ENCODE measurements at places on chromosomes 11 and 22.

- DNase-seq = no peak
Observed at GRCh38 chr11:61880454-61880853, 10.9 kb downstream of the FADS3 start.

DNA sequence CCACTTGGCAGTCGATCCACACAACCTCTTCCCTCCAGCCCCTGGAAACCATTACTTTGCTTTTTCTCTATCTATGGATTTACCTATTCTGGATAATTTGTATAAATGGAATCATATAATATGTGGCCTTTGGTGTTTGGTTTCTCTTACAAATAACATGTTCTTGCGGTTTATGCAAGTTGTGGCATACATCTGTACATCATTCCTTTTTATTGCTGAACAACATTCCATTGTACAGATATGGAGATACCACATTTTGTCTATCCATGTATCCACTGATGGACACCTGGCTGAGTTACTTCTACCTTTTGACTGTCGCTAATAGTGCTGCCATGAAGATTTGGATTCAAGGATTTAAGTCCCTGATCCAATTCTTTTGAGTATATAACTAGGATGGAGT, 25.1 kb downstream of the SMCO4 start:
- no peak for DNase-seq

GRCh38 chr11:129167315-129167714, 24.8 kb downstream of the ARHGAP32 start:
- DNase-seq = no peak

GRCh38 chr11:73252577-73253191, 19.5 kb upstream of the P2RY6 start:
- DNase-seq = no peak

DNA sequence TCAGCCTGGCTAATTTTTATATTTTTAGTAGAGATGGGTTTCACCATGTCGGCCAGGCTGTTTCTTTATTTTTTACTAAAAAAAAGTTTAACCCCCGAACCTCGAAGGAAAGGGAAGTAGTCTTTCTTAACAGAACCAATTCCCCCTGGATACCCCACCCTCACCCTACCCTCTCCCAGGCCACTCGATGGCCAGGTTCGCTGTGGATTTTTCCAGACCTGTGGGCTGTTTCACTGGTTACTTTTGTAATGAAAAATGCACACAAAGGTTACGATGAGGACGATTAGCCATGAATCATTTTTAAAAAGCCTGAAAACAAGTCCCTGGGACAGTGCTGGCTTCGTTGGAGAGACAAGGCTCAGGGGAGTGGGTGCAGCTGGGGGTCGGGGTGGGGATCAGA, 2.5 kb downstream of the TSPO start:
- DNase-seq = no peak

DNA sequence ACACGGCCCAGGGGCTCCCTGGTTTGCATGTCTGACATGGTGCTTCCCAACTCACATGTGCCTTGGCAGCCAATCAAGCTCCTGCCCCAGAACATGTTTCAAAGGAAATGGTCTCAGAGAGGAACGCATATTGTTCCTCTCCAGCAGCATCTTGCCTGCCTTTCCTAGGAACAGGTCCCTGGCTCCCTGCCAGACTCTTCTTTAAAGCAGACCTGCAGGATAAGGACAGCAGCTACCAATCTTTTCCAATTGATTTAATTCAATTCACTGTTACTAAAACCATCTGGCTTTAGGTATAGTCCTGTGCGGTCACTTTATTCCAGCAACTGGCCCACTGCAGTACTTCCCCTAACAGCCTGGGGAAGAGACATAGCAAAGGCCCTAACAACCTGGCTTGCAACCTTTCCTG, 79.9 kb downstream of the AMBRA1 start:
- DNase-seq = peak; percentile 32

DNA sequence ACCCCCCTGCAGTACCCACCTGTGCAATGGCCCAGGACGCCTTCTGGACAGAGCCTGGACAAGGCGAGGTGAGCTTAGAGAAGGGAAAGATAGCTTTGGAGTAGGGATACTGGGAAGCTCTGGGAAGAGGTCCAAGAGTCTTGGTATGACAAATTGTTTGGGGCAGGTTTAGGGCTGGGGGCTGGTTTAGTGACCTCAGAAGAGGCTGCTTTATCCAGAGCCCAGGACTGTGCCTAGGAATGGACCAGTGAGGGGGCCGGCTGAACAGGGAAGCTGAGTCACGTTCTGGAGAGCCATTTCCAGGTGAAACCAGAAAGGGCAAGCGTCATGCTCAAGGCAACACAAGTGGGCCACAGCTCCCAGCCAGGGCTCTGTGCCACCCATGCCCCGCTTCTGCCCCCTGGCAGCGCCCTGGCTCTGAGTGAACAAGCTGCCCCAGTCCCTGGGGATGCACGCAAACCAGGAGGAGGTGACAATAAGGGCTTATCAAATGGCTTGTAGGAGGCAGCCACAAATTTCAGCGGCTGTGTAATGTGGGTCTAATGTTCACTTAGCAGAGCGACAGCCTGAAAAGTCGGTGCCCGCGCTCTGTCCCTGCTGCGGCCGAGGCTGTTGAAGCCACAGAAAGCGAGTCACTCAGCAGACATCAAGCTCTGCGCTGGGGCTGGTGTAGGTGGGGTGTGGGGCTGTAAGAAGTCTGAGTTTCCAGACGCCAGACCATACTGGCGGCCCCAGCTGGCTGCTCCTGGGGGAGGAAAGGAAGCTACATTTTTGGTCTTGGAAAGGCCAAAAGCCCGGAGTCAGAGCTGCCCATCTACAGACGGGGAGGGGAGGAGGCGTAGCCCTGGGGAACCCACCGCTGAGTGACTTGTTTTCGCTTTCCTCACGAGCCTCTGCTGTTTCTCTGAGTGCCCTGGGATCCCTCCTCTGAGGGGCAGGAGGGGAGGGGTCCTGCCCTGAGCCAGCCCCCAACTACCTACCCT, 18.3 kb upstream of the SYT7 start:
- no peak for DNase-seq

GRCh38 chr22:38837414-38837928, 6.4 kb downstream of the NPTXR start:
- DNase-seq = no peak

DNA sequence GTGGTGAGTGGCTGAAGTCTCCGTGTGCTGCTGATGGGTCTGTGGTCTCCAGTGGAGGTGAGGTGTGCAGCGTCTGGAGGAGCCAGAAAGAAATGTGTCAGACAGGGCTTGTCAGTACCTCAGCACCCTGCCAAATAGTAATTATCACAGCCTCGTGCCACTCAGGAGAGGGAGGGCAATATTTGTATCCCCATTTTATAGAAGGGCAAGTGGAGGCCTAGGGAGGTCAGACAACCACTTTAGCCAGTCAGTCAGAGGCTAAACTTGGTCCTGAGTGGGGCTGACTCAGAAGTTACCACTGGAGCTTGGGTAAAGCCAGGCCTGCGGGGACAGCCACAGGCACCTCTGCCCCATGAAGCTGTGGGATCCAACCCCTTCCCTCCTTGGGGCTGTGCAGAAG, 11.5 kb upstream of the ELF5 start:
- no peak for DNase-seq

GRCh38 chr22:37904572-37905533, 1.2 kb upstream of the MICALL1 start:
- no peak for DNase-seq

- DNase-seq = no peak
Observed at GRCh38 chr22:38132136-38132535, 21.7 kb upstream of the BAIAP2L2 start.

GRCh38 chr11:57728829-57729228, 12.5 kb upstream of the SELENOH start:
- no peak for DNase-seq

- DNase-seq = no peak
Observed at GRCh38 chr22:50436841-50437341, 37.9 kb downstream of the SBF1 start.

- no peak for DNase-seq
Observed at GRCh38 chr22:40247976-40248375, 70.3 kb downstream of the TNRC6B start.

DNA sequence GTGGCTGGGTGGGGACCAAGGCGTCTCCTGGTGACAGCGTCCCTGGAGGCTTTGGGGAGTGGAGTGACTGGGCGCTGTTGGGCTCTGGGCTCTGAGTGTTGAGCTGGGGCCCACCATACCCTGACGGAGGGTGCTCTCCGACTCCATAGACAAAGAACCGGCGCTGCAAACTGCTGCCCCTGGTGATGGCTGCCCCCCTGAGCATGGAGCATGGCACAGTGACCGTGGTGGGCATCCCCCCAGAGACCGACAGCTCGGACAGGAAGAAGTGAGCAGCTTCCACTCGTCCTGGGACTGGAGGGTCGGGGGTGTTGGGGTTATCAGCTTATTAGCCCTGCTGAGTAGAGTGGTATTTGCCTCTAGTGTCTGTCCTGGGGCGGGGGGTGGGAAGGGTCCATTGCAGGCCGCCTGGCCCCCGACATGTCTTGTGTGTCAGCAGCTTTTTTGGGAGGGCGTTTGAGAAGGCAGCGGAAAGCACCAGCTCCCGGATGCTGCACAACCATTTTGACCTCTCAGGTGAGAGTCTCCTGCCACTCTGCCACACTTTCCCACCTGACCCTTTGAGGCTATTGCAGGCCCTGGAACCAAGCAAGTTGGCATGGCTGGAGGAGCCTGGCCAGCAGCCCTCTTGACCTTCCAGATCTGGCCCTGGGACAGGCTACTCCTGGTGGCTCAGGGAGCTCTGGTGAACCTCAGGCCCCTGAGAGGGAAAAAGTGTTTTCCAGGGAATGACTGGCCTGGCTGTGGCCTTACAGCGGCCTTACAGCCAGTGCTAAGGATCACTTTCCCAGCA, 7.6 kb downstream of the CLDN5 start:
- no peak for DNase-seq

- no peak for DNase-seq
Observed at GRCh38 chr22:44724859-44725258, 22.9 kb downstream of the PRR5 start.

- no peak for DNase-seq
Observed at GRCh38 chr11:19962801-19963175, 197.5 kb downstream of the DBX1 start.

- DNase-seq = no peak
Observed at GRCh38 chr11:33296695-33297094, 39.5 kb downstream of the HIPK3 start.

GRCh38 chr11:75077316-75077715, 19.4 kb downstream of the OR2AT4 start:
- DNase-seq = no peak
